ENCODE measurements at places on chromosomes 13 and 19.

GRCh38 chr13:41345914-41346589 is 35.0 kb downstream of the NAA16 start:
- no peak for DNase-seq

DNA sequence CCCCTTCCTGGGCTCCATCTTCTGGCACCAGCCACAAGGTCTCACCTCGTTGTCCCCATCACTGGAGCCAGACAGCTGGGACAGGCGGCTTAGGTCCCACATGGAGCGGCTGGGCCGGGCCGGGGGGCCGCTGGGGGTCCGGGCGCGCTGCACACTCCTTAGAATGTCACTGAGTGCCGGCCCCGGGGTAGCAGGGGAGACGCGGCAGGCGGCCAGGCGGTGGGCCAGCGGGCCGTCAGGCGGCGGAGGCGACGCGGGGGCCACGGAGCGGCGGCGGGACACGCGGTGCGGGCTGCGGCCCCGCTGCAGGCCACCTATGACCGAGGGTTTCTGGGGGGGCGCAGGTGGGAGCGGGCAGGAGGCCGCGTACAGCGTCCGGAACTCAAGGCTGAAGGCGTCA is 3.1 kb upstream of the SPACA4 start:
- DNase-seq = no peak

DNA sequence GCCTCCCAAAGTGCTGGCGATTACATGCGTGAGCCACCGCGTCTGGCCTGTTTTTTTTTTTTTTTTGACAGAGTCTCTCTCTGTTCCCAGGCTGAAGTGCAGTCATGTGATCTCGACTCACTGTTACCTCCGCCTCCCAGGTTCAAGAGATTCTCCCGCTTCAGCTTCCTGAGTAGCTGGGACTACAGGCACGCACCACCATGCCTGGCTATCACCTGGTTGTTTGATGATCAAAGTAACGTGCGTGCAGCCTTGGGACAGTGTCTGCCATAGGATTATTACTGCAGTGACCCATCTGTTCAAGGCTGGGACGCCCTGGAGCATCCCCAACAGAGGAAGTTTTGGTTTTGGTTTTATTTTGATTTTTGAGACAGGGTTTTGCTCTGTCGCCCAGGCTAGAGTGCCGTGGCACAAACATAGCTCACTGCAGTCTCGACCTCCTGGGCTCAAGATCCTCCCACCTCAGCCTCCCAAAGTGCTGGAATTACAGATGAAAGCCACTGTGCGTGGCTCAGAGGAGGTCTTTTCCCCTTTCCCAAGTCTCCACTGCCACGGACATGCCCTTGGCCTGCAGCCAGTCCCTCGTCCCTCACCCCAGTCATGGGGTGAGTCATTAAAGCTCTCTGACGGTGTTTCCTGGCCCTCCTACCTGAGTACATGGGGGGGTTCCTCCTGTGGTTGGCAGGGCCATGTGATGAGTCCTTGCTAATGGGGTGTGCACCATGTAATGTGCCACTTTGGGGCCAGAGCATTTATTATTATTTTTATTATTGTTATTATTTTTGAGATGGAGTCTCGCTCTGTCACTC is 65.6 kb downstream of the IER2 start:
- peak; percentile 16 for DNase-seq

GRCh38 chr19:10268071-10268470 is 2.8 kb upstream of the ICAM1 start:
- DNase-seq = no peak

DNA sequence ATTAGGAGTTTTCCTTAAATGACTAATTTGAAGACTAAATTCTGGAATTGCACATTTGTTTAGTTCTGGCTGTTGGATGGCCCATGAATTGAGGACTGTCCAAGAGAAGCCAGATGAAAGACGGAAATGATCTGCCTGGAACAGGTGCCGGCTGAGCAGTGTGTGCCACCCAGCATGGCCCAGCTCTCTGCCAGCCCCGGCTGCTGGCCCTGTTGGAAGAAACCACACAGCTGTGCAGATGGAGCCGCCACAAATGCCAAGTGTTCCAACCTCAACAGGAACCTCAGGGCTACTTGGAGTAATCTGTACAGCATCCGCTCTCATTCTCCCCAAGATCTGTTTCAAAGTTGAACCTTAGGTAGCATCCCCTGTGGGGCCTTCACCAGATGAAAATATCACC is 67.0 kb upstream of the STARD13 start:
- no peak for DNase-seq

- no peak for DNase-seq
Measured at GRCh38 chr19:14459703-14460102, 15.5 kb downstream of the PTGER1 start.

DNA sequence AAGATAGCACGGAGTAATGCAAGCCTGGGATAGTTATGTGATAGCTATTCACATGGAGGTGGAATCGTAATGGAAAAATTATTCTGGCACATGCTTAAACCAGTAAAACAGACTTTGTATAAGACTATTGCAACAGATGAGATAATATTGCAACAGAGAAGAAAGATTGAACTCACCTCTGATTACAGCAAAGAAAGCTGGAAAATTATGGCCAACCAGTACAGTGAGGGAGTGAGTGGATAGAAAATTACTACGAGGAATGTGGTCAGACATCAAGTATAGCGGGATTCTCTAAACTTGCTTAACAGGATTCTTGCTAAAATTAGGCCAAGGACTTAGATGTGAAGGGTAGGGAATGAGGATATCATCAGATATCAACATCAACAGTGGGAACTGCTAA is 397.6 kb upstream of the KLHL1 start:
- peak; percentile 15 for DNase-seq

- DNase-seq = no peak
Measured at GRCh38 chr13:30107121-30107520, 200.2 kb downstream of the KATNAL1 start.

GRCh38 chr19:32917616-32917996 is 48.0 kb upstream of the SLC7A9 start:
- no peak for DNase-seq

DNA sequence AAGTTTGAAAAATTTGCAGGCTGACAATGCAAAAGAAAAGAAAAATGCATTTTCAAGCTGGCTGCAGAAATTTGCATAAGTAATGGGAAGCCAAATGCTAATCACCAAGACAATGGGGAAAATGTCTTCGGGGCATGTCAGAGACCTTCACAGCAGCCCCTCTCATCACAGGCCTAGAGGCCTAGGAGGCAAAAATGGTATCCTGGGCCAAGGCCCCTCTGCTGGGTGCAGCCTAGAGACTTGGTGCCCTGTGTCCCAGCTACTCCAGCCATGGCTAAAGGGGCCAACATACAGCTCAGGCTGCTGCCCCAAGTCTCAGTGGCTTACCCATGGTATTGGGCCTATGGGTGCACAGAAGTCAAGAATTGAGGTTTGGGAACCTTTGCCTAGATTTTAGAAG is 155.2 kb downstream of the B3GLCT start:
- DNase-seq = no peak

DNA sequence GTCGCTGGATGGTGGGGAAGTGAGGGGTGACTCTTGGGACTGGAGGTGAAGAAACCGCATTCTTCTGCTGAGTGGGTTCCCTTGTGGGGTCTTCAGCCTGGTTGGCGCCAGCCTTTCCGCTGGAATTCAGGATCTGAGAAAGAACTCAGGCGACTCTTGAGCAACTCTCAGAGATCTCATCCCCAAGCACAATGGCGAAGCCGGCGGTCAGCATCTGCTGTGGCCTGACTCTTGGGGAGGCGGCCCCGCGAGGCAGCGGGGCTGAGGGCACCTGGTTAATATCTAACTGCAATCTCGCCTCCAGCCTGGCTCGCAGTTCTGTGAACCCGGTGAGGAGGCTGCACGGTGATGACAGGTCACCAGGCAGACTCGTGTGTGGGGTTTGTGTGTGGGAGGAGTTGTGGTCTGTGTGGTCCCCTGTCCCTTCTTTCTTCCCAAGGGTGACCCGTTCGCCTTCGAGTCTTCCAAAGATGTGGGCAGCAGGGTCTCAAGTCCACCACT is 883 bp downstream of the ZNF441 start:
- DNase-seq = peak; percentile 40

DNA sequence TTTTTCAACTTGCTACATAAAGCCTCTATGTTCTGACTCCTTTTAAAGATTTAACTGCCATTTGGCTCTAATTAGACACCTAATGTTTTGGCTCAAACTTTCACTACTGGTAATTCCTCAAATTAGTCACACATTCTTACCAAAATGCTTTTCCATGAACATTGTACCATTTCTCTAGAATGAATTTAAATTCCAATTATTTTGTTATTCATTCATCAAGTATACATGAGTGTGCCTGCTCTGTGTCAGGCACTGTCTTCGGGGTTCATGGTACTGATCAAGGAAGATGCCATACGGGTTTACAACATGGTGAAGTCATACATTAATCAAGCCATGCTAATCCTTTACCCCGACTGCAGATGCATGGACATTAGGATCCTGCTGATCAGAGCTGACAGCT is 69.1 kb upstream of the POSTN start:
- no peak for DNase-seq

DNA sequence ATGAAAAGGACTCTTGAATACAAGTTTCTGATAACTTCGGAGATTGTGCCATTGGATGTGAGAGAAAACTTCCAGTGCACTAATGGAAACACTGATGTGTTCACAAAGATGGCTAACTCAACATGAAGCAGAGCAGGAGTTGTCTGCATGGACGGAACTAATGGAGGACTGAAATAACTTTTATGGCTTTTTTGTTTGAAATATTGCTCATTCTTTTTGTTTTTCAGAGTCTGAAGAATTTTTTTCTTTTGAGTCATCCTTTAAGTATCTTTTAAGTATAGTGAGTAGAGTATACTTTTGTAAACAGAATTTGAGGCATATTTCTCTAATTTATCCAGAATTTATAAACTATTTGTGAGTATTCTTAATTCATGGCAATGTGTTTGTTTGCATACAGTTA is 25.7 kb downstream of the CRYL1 start:
- no peak for DNase-seq

DNA sequence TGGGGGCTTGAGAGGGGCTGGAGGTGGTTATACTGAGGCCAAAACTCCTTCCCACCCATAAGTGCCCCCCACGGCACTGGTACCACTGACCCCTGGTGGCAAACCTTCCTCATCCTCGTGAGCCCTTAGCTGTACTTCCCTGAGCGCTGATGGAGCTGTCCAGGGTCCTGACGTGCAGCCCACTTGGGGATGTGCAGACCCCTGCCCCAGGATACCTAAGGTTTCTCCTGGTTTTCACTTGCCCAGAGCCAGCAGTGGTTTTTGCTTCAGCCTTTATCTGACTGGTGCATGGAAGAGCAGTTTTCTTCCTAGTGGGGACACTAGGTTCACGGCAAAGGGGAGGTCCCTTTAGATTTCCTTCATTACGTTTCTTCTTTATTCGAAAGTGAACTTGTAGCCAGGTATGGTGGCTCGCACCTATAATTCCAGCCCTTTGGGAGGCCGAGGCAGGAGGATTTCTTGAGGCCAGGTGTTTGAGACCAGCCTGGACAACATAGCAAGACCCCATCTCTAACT is 28.7 kb upstream of the KCTD15 start:
- DNase-seq = peak; percentile 81

GRCh38 chr19:2477732-2478191 is 1.8 kb downstream of the GADD45B start:
- DNase-seq = no peak

- DNase-seq = no peak
Measured at GRCh38 chr19:38549942-38550341, 67.8 kb downstream of the MAP4K1 start.

DNA sequence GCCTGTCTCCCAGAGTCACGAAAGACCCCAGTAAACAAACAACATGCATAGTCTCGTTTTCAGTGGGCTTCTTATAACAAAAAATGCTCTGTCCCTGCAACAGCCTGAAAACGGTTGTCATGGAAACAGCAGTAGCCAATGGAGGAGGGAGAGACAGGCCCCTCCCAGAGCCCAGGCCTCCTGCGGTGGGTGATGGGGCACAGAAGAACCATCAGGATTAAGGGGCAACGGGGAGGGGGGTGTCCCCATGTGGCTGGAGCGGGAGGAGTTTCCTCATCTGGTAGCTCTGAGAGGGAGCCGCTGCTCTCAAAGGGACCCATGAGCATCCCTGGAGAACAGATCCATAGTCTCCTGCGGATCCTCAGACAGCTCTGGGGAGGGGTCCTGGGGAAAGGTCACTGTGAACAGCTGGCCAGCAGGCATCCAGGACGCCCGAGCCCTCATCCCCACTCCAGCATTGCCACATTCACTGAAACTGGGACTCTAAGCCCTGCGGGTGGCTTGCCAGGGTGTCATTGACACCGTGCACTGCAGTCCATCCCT is 37.5 kb upstream of the PNMA8B start:
- DNase-seq = no peak

DNA sequence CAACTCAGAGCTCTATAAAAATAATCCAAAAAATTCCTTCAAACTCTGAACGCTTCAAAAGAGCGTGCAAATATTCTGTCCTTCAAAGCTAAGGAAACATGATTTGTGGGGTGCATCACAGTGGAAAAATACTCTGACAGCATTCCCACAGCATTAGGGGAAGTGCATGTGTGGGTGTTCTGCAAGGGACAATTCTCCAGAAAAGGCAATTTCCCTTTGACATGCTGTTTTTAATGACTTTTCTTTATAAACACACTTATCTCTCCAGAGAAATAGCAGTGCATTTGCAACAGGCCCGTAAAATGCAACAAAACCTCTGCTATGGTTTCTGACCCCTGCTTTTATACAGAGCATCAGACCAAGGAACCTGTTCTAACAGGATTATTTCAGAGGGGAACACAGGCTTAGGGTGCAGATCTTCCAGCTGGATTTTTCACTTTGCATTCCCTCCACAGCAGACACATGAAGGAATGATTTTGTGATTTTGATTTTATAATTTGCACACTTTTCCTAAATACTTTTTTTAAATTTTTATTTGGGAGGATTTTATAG is 42.6 kb downstream of the KL start:
- DNase-seq = no peak

- peak; percentile 52 for DNase-seq
Measured at GRCh38 chr13:44649104-44649428, 72.9 kb upstream of the TSC22D1 start.

GRCh38 chr13:40472427-40473220 is 193.8 kb downstream of the FOXO1 start:
- no peak for DNase-seq
